ENCODE measurements at places on chromosomes 6 and 20.

GRCh38 chr20:61300293-61300692 lies 48.2 kb downstream of the CDH4 start:
- DNase-seq = no peak

DNA sequence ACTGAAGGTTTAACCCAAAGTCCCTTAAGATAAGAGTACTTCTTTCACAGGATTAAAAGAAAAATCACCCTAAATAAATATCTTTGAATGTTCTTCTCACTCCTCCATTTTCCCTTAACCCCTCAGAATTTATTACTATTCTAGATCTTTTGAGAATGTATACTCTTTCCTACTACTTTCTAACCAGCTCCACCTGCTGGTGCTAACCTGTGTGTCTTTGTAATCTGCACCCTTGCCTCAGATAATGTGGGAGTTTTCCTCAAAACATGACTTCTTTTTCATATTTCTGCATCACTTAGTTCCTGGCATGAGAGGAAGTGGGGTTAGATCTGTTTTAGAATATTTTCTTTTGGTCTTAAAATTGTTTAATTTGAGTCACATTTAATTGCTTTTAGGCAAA lies 394.2 kb downstream of the BMP2 start:
- no peak for DNase-seq

DNA sequence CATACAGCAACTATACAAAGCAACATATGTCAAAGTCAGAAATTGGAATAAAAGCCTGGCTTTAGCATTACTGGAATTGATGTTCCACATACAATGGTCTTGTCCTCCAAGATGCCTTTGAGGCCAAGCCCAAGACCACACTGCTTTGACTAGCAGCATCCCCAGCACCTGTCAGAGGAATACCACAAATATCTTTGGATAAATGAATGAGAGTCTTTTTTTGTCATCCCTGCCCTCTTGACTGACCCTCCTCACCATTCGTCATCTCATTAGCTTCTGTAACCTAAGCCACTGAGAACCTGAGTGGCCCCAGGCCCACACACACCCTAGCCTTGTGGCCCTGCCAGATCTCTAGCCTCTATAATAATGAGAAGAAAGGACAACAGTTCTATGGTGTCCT lies 48.5 kb downstream of the TNFRSF21 start:
- DNase-seq = no peak

DNA sequence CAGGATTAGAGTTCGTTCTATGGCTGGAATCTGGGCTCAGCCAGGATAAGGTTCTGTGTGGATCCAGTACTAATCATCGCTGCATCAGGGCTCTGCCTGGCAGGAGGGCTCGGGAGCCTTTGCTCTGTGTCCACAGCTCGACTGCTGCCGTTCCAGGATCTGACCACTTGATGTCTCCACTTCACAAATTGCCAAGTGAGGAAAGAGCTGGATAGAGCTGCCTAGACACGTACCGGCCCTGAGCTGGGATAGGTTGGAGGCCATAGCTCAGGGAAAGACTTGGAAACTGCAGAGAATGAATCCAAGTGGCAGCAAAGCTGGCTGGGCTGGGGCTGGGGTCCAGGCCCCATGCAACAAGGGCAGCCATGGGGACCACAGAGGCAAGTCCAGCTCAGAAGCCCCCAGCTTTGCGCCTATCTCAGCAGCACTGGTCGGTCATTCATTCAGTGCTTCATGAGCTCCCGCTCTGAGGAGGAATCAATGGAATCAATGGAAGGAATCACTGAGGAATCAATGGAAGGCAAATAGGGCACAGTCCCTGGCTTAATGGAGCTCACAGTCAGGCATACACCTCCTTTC lies 38.0 kb upstream of the TOP1 start:
- peak; percentile 50 for DNase-seq

- DNase-seq = peak; percentile 48
Measured at GRCh38 chr20:5078399-5078958, 41.3 kb downstream of the PCNA start.

DNA sequence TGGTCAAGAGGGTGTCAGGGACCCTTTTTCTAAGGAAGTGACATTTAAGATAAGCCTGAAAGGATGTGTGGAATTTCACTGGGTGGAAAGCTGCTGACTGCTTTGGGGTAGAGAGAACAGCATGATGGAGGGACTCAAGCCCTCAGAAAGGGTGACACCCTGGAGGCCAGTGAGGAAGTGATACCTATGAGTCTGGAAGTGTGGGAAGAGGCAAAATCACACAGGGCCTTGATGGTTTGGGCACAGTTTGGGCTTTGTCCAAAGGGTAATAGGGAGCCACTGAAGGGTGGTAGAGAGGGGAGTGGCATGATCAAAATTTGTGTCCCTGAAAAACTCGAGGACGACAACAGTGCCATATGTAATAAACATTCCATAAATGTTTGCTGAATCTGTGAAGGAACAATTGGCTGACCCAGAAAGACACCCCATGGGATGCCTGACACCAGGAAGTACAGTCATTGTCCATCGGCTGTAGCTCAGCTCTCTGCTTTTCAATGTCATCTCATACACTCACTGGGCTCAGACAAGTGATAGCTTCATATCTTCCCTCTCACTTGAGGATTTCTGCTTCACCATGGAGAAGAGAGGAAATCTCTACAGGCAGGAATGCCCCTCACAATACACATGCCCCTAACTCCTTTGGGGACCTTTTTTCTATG lies 21.3 kb downstream of the CASS4 start:
- DNase-seq = no peak

DNA sequence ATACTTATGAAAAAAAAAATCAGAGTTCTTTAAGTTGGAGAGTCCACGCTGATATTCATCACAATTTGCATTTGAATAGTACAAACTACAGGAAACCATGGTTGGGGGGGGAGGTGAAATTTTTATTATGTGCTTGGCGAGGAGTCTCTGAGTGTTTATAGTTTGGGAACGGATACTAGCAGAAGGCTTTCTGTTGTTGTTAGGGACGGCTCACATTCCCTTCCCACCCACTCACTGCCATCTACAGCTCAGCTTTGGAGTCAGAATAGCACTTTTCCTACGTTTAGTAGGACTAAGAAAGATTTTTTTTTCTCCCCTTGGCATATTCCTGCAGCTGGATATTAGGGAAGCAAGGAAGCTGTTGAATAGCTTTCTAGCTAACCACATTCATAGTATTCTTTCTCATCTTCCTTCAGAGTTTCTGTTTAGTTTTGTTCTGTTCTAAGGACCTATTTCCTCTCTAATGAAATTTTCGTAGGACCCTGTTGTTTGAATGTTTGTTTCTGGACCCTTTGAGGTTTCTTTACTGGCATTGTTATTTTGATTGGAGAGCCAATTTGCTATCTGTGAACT lies 235.1 kb upstream of the ZNF217 start:
- DNase-seq = no peak

- no peak for DNase-seq
Measured at GRCh38 chr6:15062516-15063252, 183.2 kb upstream of the JARID2 start.

DNA sequence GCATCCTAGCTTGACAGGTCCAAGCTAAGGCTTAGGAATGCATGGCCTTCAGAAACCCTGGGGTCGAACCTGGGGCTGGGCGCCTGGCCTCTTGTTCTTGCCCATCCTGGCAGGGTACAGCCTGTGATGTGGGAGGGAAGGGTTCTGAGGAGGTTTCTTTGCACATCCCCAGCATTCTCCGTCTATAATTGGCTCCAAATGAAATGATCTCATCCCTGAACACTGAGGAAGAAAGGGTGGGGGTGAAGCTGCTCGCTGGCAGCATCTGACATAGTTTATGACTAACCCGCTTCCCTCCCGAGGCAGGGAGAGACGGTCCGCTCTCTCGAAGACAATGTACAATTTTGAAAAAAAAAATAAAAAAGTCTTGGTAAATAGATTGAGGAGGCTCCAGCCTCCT lies 67.1 kb upstream of the ZNFX1 start:
- no peak for DNase-seq

- no peak for DNase-seq
Measured at GRCh38 chr6:38554700-38555413, 84.9 kb downstream of the BTBD9 start.

DNA sequence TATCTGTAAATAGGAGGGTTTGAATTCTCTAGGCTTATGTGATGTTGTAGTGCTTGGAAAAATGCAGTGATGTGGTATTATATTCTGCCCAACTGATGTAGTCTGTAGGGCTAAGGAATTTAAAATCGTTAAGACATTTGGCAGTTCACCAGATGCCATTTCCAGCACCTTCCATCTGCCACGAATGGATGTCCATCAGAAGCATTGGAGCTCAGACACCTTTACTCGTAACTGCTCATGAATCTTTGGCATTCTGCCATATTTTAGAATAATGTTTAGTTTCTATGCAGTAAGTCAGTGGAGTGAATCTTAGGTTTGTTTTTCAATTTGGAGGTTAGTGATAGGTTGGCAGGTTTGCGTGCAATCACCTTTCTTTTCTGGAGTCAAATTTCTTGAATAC lies 2.4 kb upstream of the SYTL3 start:
- DNase-seq = no peak

GRCh38 chr6:4174042-4174441 lies 38.7 kb upstream of the ECI2 start:
- no peak for DNase-seq

GRCh38 chr20:49831770-49832631 lies 19.4 kb downstream of the SLC9A8 start:
- DNase-seq = no peak

DNA sequence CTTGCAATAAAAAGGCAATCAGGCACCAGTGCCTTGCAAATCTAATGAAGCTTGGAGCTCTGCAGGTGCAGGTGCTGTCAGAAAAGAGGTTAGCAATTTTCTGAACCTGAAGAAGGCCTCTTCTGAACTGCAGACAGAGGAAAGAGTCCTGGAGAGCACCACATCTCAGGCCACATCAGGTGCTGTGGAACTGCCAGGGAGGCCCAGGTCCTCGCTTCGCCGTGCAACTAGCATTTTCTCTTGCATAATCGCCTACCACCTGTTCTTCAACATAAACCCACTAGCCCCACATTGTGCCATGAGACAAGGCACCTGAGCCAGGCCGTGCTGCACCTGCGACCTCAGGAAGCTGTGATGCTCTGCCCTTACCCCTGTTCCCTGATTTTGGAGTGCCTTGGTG lies 187.6 kb downstream of the DTNBP1 start:
- no peak for DNase-seq

- no peak for DNase-seq
Measured at GRCh38 chr20:58395604-58396003, 6.6 kb downstream of the VAPB start.

DNA sequence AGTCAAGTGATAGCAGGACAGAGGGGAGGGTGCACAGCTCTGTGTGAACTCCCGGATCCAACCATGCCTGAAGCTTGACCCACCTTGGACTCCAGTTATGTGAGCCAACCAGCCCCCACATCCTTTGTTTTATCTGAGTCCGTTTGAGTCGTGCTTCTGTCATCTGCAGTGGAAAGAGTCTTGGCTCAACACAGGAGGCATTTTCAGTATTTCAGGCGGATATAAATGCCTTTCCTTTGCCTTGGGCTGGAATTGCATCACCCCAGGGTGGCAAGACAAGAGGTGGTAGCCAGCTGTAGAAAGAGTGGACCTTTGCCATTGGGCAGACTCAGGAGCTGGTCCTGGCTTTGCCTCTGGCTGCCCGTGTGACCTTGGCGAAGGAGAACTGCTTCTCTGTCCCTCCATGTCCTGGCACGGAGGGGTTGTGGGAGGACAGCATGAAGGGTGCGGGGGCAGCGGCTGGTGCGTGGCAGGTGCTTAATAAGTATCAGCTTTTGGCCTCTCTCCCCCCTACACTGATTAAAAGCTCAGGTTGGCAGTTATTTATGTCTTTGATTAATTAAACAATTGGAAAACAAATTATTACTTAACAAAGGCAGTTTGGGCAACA lies 42.6 kb upstream of the APCDD1L start:
- DNase-seq = no peak

- no peak for DNase-seq
Measured at GRCh38 chr6:15389765-15390723, 144.2 kb downstream of the JARID2 start.

DNA sequence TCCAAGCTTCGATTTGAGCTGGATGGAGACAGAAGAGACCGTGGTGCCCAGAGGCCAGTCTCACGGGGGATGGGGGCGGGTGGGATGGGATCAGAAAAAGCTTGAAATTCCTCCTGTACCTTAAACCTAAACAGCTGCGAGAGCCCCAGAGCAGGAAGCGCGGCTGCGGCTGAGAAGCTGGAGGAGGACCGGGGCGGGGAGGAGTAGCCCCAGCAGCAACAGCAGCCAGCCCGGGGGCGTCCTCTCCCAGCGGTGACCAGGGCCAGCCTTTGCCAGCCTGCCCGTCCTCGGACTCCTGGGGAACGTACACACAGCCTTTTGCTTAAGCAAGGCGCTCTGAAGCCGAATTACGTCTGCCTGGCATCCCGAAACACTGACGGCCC lies 17.4 kb upstream of the PRDM13 start:
- no peak for DNase-seq

DNA sequence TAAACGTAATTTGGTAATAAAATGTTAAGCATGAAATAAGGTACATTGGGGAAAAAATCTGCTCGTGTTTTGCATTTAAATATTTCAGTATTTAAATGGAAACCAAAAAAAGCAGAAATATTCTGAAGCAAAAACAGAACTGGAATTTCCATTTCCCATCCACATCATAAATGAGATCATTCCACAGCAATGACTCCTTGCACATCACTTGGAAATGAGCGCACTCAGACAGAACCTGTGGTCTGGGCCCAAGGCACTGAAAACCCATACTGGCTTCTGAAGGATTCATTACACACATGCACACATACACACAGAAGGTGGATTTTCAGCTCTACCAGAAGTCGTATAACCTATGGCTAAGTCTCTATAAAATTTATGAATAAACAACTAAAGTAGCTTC lies 174.8 kb downstream of the IBTK start:
- DNase-seq = no peak

DNA sequence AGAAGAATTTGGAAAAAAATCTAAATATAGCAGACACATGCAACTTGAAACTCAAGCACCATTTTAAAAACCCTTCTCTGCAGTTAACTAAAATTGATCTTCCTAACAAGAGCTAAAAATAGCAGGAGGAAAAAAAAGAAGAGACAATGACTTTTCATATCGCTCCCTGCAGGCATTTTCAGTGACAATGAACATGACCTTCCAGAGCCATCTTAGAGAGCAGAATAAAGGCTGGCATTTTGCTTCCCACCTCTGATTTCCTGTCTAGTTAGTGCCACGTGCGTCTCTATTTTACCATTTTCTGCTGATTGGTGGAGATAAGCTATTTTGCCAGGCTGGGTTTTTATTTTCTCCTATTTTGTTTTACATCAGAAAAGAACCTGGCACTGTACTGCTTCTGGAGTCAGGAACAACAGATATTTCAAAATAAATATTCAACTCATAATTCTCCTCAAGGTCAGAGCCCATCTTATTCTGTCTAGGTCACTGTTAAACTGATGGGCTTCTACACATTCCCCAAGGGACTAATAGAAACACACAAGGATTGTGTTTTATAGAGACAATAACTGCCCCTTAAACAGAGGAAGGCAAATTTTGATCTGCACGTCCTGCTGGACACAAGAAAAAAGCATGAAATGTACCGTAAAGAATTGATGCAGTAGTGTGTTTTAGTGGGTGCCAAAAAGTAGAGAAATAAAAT lies 70.2 kb upstream of the ENPP5 start:
- DNase-seq = no peak

DNA sequence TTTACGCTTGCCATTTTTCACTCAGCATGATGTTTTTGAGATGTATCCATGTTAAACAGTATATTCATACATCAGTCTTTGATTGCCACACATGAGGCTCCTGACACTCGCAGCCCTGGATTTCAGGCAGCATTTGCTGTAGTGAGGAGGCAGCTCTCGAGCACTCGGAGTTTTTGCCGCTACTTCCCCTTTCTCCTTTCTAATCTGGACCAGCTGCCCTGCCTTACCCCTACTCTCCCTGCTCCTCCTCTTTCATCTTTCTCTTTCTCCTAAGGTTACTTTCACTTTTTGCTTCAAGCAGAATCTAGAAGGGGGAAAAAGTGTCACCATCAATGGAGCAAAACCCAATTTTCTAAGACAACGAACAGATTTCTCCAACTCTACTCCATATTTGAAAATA lies 5.9 kb upstream of the CST3 start:
- DNase-seq = no peak

Data from effector CD4-positive, alpha-beta T cell (primary cell).